ENCODE measurements at places on chromosomes 2 and 18.
A peak's percentile ranks its signal among the peaks of the same experiment; 100 is the strongest.

GRCh38 chr2:109200616-109201464, 71.8 kb downstream of the SH3RF3 start:
- no peak for DNase-seq

- no peak for DNase-seq
Observed at GRCh38 chr18:78522507-78522906, 457.1 kb upstream of the SALL3 start.

GRCh38 chr2:121475811-121476571, 54.7 kb upstream of the RNU4ATAC start:
- DNase-seq: no peak

- DNase-seq: peak; percentile 33
Observed at GRCh38 chr18:2855560-2856350, 8.9 kb downstream of the EMILIN2 start.

- no peak for DNase-seq
Observed at GRCh38 chr2:195151711-195152110, 505.3 kb upstream of the SLC39A10 start.

GRCh38 chr18:2083691-2084090, 487.6 kb downstream of the METTL4 start:
- DNase-seq: no peak

GRCh38 chr18:24054130-24054529, 39.6 kb downstream of the TTC39C start:
- DNase-seq: peak; percentile 46

- no peak for DNase-seq
Observed at GRCh38 chr2:208827549-208828221, 421.1 kb downstream of the PTH2R start.

DNA sequence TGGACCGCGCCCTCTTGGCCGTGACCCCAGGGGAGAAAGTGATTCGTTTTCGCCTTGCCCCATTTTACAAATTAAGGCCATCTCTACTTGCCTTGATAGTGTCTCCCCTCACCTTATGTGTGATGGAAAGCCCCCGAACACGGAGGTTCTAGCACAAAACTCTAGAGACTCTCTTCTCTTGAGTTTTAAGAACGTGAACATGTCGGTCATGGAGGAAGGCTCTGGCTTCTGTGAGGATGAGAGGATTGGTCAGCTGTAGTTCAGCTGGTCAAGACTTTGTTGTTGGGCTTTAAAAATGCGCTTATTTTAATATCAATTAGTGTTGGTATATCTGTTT, 828 bp downstream of the DYNC1I2 start:
- no peak for DNase-seq

- DNase-seq: no peak
Observed at GRCh38 chr18:28974504-28974903, 797.6 kb upstream of the CDH2 start.

DNA sequence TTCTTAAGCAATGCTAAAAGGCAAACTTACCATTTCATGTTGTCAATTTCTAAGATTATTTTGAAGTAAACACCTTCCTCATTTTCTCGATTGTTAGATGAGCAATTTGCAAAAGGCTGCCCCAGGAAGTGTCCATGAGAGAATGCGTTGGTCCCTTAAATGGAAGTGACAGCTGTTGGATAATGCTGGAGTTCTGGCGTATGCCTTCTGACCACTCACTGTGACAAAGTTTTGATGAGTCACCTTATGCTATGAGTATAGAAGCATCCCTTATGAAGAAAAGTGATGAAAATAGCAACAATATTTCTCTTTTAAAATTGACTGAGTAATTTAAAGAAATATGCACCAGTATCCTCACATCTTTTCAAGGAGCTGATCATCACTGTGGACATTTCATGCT, 1497.5 kb downstream of the DPP10 start:
- DNase-seq: no peak

- DNase-seq: no peak
Observed at GRCh38 chr2:68403199-68403644, 38.1 kb downstream of the PLEK start.

- DNase-seq: no peak
Observed at GRCh38 chr2:100270381-100271146, 51.7 kb downstream of the LONRF2 start.

DNA sequence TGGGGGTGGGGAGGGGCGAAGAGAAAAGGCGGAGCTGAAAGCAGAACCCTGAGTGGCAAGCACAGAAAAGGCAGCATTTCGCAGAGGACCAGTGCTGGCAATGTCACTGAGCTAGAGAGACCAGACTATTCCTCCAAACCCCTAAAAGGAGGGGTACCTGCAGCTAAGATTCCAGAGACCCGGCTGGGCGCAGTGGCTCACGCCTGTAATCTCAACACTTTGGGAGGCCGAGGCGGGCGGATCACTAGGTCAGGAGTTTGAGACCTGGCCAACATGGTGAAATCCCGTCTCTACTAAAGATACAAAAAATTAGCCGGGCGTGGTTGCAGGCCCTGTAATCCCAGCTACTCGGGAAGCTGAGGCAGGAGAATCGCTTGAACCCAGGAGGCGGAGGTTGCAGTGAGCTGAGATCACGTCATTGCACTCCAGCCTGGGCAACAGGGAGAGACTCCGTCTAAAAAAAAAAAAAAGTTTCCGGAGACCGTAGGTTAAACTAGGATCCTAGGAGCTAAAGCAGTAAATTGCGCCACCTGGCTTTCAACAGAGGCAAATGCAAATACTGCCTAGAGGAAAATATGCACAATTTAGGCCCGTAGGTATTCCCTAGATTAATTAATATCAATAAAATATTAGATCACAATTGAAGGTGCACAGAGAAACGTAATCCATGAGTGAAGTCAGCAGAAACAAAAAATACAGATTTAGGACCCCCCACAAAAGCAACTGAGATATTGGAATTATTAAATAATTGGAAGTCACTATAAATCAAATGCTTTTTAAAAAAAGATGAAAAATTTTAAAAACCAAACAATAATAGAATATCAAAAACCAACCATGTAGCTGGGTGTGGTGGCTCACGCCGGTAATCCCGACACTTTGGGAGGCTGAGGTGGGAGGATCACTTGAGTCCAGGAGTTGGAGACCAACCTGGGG, 4.9 kb downstream of the UCN start:
- peak; percentile 51 for DNase-seq

- DNase-seq: no peak
Observed at GRCh38 chr2:167701651-167702050, 545.7 kb downstream of the STK39 start.

DNA sequence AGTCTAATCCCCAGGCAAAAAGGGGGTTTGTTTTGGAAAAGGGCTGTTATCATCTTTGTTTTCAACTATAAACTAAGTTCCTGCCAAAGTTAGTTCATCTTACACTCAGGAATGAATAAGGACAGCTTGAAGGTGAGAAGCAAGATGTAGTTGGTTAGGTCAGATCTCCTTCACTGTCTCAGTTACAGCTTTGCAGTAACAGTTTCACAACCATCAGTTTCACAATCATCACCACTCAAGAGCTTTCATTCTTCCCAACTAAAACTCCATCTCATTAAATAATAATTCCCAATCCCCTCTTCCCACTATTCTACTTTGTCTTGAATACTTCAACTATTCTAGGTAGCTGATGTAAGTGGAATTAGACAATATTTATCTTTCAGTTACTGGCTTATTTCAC, 200.9 kb downstream of the NYAP2 start:
- DNase-seq: no peak

DNA sequence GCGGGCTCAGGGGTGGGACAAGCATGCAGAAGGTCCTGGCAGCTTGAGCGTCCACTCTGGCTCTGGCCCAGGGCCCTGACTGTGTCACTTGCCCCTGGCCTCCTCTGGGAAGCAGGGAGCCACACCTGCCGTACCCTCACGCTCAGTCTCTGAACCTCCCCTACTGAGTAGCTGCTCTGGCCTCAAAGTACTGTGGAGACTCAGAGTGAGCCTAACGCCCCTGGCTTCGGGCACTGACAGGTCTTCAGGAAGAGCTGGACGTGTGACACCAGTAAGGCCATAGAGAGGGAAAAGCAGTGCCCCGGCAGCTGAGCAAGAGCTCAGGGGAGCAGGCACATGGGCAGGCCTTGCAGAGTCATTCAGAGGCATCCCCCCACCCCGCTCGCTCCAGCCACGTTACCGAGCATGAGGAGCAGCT, 73.3 kb downstream of the SFXN5 start:
- DNase-seq: peak; percentile 2

- DNase-seq: no peak
Observed at GRCh38 chr2:99827296-99827999, 314.9 kb downstream of the AFF3 start.

- no peak for DNase-seq
Observed at GRCh38 chr18:11154368-11154989, 5.1 kb upstream of the PIEZO2 start.

DNA sequence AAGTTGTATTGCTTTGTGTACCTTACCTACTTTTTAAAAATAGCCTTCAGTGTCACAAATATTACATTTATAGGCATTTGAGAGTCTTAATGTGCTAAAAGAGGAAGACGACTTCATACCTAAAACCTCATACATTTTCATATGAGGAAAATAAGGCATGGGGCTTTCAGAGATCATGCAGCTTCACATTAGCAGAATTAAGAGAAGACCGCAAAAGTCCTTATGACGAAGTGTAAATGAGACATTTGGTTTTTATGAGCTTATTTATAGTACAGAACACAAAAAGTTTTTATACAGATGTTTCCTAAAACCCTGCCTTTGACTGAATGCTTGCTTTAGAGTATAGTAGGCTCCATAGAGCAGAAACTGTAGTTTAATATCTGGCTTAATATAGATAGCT, 10.1 kb upstream of the CCDC138 start:
- no peak for DNase-seq

- no peak for DNase-seq
Observed at GRCh38 chr2:184598002-184598315, 370 bp upstream of the ZNF804A start.

DNA sequence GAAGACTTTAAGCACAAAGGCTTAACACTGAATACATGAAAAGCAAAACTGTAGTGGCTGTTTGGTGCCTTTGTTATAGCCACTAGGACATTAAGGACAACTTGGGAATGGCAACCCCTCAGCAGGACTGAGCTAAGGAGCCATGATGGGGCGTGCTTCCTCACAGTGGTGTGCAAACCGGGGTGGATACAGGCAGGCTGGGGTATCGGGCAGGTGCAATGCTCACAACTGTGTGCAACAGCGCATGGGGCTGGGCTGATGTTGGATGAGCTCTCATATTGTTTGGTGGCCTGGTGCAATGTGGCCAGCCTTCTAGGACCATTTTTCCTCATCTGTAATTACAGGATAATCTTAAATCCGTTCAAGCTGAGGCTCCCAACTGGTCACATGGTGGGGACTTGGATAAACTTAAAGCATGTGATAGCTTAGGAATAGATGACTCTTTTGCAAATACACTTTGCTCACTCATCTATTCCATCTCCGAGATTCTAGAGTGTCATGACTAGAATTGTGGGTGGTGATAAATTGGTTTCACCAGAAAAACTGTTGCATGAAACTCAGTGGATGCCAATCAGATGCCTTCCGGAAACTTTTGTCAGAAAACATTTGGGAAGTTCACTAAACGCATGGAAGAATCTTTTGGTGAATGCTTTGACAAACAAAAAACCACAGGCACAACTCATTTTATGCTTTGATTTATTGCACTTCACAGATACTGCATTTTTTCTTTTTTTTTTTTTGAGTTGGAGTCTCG, 116.5 kb downstream of the PXDN start:
- no peak for DNase-seq

DNA sequence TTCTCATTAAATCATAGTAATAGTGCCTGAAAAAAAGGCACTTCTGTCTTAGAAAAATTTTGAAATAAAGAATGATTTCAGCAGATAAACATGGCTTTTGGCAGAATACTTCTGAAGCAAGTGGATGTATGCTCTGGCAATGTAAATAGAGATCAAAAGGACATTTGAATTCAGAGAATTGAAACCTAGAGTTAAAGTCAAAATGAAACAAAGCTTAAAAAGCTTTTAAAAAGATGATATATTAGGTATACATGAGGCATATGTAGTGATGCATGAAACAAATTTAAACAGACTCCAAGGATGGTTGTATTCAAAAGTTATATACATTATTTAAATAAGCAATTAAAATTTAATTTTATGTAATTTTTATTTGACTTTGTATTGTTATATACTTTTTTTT, 1344.5 kb upstream of the TMEFF2 start:
- DNase-seq: no peak

DNA sequence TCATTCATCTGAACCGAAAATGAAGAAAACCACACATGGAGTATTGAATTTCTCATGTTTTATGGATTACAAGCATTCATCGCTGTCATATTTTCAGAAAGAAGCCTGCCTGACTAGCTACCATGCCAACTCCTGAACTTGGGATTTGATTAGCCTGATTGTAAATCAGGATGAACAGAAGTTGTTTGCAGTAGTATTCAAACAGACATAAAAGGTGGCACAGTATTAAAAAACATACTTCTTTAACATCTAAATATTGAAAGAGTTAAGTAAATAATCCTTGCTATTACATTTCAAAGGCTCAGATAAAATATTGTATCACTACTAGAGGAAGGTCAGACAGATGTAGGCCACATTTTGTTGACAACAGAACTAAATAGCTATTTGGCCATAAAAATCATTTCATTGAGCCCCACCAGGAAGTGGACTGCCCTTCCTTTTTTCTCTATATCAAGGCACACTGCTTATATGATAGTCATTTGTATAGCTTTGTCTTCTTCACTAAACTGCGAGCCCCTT, 21.6 kb downstream of the SLC38A11 start:
- no peak for DNase-seq

- DNase-seq: no peak
Observed at GRCh38 chr2:48197618-48198017, 291.3 kb upstream of the FBXO11 start.

- DNase-seq: no peak
Observed at GRCh38 chr2:65146078-65146477, 16.2 kb upstream of the RAB1A start.

DNA sequence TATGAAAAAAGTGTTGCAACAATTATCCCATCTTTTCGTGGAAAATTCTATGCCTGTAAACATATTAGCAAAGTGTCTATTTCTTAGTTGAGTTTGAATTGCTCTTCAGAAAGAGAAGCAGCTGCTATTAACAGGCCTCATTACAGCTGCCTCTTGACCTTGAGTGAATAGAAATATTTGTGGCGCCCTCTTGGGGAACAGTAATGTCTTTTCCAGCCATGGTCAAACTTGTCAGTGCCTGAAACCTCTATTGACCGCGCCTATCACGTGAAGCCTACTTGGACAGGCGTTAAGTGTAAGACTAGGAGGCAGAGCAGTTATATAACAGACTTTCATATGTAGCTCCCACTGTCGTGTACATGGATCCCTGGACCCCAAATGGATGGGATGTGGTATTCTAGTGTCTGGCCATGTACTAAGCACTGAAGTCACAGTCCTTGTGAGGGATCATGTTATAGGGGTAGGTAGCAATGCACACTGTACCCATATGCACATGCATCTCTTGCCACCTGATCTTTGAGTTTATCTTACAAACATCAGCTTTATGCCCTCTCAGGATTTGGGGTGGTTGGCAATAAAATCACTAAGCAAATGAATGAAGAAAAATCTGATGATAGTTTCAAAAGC, 245.0 kb downstream of the PTGR3 start:
- DNase-seq: no peak

DNA sequence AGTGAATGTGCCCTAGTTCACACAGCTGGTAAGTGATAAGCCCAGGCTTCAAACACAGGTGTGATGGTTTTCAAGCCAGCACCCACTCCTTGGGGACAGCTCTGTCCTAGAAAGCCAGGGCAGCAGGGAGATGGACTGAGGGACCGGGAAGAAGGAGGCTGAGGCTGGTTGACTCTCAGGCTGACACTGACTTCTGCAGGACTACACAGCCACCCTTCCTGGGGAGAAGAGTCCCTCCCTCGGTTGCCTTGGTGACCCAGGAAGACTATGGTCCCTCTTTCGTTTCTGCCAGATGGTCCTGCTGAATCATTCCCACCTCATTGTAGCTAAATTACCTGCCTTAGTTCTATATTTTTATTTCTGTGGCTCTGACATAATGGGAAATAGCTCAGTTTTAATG, 11.3 kb upstream of the FSHR start:
- no peak for DNase-seq
